Left renal pelvis (tissue), 4 donors: ENCODE measurements at places on chromosomes 6 and 20. TPM values are rescaled to one million over a fixed set of nuclear protein-coding genes. Genes with fewer than 3 reads are reported as not detected.

DNA sequence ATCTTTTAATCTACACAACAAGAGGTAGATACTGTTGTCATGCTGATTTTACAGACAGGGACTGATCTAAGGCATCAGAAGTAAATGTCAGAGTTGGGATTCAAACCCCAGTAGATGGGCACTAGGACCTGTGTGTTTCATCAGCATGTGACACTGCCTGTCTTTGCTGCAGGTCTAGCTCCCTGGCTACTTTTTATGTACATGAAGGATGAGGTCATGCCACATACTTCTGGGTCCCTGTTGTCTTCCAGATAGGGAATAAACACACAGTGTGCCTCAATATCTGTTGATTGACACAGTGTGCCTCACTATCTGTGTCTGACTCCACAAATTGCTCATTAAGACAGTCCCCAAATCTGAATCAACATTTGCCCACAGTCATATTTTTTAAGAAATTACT, 106.9 kb downstream of the TFAP2B start:
- DNase-seq: no peak

- DNase-seq: no peak
Measured at GRCh38 chr20:64038224-64038564, 2.2 kb downstream of the C20orf204 start.

DNA sequence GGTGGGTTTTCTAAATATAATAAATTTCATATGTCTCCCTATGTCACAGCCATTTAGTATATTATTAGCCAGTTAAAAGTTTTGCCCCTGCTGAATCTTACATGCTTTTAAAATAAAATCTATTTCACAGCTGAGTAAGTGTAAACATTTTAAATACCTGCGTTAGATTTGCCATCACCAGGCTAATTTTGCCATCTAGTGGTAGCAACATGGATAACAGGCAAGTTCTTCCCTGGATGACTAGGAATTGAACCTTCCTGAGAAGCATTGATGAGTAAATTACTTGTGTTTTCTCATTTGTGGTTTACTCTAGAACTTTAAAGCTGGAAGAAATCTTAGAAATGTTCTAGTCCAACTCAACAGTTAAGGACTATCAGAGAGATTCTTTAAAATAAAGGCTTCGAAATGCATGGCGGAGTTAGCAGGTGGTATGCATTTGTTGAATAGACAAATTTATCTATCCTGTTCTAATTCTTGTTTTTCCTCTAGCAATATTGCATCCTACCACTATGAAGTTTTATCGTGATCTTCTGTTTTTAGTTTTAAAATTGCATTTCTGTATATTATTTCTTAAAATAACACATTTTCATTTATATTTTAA, 2.6 kb downstream of the PRSS35 start:
- DNase-seq: no peak

GRCh38 chr20:5696011-5696559, 54.1 kb upstream of the SHLD1 start:
- no peak for DNase-seq

DNA sequence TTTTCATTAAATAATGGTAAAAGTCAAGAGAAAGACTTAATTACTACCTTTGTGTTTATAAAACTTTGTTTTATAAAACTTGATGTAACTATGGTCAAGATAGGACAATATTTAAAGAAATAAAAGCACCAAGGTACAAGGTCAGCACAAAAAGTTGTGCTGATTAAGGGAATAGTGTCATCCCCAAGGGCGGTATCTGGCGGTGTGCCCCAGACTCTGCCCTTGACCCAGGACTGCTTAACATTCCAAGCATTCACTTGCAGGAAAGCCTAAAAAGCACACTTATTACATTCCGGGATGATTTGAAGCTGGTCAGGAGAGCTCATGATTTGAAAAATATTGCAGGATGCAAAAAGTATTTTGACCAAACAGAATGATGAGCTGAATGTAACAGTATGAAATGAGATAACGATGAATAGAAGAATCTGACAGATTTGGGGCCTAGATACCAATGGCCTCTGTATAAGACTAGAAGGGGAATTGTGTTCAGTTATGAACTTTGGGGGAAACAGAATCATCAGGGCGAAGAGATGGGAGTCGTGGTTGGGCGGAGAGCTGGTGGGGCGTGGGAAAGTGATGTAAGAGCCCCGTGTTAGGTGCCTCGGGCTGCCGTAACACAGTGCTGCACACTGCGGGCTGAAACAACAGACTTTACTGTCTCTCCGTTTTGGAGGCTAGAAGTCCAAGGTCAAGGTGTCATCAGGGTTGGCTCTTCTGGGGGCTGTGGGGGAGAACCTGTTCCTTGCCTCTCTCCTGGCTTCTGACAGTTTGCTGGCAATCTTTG, 77.2 kb downstream of the CDC5L start:
- DNase-seq: no peak

GRCh38 chr20:4812641-4813075, 90.9 kb downstream of the PRND start:
- DNase-seq: no peak

GRCh38 chr6:148222846-148223245, 119.8 kb upstream of the SASH1 start:
- DNase-seq: no peak

DNA sequence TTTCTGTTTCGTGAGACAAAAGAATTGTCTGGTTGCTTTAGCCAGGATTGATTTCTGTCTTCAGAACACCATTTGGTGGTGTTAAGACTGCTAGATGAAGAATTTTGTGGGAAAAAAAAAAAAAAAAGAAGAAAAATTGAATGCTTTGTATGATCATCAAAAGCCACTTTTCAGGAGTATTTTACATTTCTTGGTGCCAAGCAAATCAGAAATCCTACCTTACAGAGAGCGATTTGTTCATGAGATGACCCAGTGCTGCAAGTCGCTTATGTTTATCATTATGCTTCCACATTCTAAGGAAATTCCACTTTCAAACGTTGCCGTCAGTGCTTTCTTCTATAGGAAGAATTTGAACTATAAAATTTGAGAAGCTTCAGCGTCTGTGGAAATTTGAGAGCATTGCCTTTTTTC, 228.7 kb downstream of the BCKDHB start:
- no peak for DNase-seq

- no peak for DNase-seq
Measured at GRCh38 chr20:43191143-43191542, 1.4 kb upstream of the PTPRT start.

DNA sequence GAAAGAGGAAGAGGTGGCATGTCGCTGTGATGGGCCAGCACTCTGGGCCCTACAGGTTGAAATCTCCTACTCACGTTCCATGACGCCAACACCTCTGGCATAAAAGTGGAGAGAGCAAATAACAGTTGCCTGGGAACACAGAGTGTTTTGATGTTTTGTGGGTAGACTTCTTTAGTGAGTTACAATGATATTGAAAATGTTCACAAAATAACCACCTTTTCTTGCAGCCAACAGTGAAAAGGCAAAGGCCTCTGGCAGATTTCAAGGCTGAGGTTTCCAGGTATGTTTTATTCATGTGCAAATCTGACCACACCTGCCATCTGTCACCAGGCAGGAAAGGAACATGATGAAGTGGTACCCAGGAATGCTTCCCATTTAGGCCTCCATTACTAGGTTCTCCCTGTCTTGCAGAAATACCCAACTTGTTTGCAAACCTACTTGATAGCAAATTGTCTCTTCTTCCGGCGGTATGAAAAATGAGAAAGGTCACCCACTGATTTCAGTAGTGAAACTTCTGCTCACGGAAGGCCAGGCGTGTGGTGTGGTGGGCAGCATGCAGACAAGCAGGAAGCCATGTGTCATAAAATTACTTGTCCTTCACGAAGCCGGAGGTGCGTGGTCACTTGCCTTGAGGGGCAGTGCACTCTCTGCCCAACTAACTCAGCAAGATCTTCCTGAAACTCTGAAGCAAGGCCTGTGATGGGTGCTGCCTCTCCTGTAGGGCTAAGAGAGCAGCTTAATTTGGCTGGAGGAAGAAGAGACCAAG, 299.1 kb upstream of the PRDM1 start:
- no peak for DNase-seq

DNA sequence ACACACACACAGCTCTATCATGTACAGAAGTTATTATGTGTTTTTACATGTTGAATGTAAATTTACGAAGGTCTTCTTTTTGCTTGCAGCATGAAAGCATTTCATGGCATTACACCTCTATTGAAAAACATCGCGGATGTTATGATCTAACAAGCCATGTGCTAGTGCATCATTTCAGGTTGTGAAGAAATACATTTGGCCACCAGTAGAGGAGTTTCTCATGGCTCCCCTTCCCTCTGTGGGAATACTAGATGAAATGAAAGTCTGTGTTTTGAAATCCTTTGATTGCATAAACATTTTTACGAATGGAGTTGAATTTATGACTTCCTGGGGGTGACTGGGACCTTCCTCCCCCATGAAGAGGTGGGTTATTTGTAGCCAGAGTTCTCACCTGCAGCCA, 17.7 kb downstream of the MAS1 start:
- no peak for DNase-seq

Gene NANP
- polyA plus RNA-seq: 5.4 TPM

Gene WRNIP1
- 58.2 TPM for polyA plus RNA-seq

Gene BLCAP
- 80.1 TPM for polyA plus RNA-seq

Gene TBC1D7
- 36.9 TPM for polyA plus RNA-seq

Gene DAAM2
- polyA plus RNA-seq: 25.2 TPM

Gene HSPA12B
- 16.5 TPM for polyA plus RNA-seq
